Heart right ventricle (tissue), 16 donors: ENCODE measurements at places on chromosomes 5 and 9. TPM values are rescaled to one million over a fixed set of nuclear protein-coding genes. Genes with fewer than 3 reads are reported as not detected.

TAL2 gene
- not detected for total RNA-seq

ZNG1A gene
- total RNA-seq, result 18.8 TPM

SEMA5A gene
- total RNA-seq, result 56.2 TPM

TTC16 gene
- 0.61 TPM for total RNA-seq

ANGPTL2 gene
- 67.6 TPM for total RNA-seq

TEX48 gene
- total RNA-seq, result not detected

- no peak for DNase-seq
- peaks cover 18% of the 10 kb centered on the region for H3K4me1 ChIP-seq
- H3K36me3 ChIP-seq, result no peaks in the 10 kb centered on the region
- no peak overlapping the region for H3K27ac ChIP-seq
- peak overlapping the region; percentile 23 for H3K4me3 ChIP-seq
Measured at GRCh38 chr9:123834218-123834888, 95.6 kb downstream of the DENND1A start.

- no peaks in the 10 kb centered on the region for H3K36me3 ChIP-seq
- H3K4me3 ChIP-seq, result no peak overlapping the region
- H3K4me1 ChIP-seq, result peaks cover 65% of the 10 kb centered on the region
- H3K27me3 ChIP-seq, result no peaks in the 10 kb centered on the region
- peak overlapping the region; percentile 70 for H3K27ac ChIP-seq
Measured at GRCh38 chr9:69180670-69181069, 6.6 kb downstream of the TJP2 start.

- H3K4me3 ChIP-seq, result no peak overlapping the region
- no peak overlapping the region for H3K27ac ChIP-seq
- H3K4me1 ChIP-seq, result no peaks in the 10 kb centered on the region
- H3K36me3 ChIP-seq, result no peaks in the 10 kb centered on the region
- no peak for DNase-seq
Measured at GRCh38 chr9:19689328-19690101, 99.3 kb downstream of the SLC24A2 start.

GRCh38 chr9:93465855-93466254 lies 12.5 kb upstream of the FAM120AOS start:
- H3K4me1 ChIP-seq, result peaks cover 97% of the 10 kb centered on the region
- no peak overlapping the region for H3K4me3 ChIP-seq
- no peaks in the 10 kb centered on the region for H3K36me3 ChIP-seq

DNA sequence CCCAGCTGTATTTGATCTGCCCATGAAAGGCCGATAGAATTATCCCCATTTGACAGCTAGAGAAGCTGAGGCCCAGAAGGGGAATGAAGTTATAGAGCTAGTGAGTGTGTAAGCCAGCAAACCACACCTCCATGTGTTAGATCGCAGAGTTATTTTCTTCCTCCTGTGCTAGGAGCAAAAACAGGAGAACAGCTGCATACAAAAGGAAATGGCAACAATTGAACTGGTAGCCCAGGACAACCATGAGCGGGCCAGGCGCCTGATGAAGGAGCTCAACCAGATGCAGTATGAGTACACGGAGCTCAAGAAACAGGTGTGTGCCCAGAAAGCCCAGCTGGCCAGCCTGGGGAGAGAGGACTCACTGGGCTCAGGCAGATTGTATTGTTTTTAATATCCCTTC lies 30.4 kb downstream of the RAB14 start:
- no peaks in the 10 kb centered on the region for H3K27me3 ChIP-seq
- H3K4me1 ChIP-seq, result no peaks in the 10 kb centered on the region
- no peak for DNase-seq
- H3K4me3 ChIP-seq, result no peak overlapping the region

DNA sequence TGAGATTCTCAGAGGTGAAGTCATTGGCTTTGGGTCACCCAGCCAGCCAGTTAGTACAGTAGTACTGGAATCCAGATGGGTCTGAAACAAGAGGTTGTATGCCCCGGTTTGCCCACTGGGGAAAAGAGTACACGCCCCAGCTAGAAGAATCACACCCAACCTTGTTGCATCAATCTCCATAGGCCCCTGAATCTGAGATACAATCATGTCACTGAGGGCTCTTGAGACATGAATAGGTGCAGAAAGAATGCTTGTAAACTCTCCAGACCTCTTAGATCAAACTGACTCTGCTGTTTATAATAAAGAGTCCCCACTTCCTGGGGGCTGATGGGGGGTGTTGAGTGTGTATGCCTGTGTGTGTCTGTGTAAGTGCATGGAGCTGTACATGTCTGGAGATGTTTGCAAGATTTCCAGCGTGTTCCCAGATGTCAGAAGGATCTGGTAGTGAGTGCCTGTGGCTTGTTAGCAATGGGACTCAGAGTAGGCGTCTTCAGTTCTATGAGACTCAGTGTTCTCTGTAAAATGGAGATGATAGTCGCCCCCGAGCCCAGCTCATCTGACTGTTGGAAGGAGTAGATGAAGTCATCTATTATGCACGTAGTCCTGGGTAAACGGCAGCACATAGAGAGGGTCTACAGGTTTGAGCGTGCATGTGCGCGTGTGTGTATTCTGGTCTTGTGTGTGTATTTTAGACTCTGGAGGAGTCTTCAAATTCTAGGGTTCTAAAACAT lies 48.2 kb downstream of the COL27A1 start:
- H3K27ac ChIP-seq, result no peak overlapping the region
- no peaks in the 10 kb centered on the region for H3K27me3 ChIP-seq
- H3K36me3 ChIP-seq, result peaks cover 4% of the 10 kb centered on the region
- H3K4me3 ChIP-seq, result no peak overlapping the region
- peaks cover 38% of the 10 kb centered on the region for H3K4me1 ChIP-seq
- DNase-seq, result no peak

GRCh38 chr9:69173497-69173890 lies 583 bp upstream of the TJP2 start:
- H3K4me3 ChIP-seq, result peak overlapping the region; percentile 88
- H3K36me3 ChIP-seq, result no peaks in the 10 kb centered on the region
- peak overlapping the region; percentile 89 for H3K27ac ChIP-seq
- no peaks in the 10 kb centered on the region for H3K27me3 ChIP-seq
- no peak for DNase-seq
- H3K4me1 ChIP-seq, result peaks cover 3% of the 10 kb centered on the region

- H3K27ac ChIP-seq, result no peak overlapping the region
- no peak overlapping the region for H3K4me3 ChIP-seq
- no peaks in the 10 kb centered on the region for H3K36me3 ChIP-seq
- peaks cover 99% of the 10 kb centered on the region for H3K27me3 ChIP-seq
Measured at GRCh38 chr5:73232266-73233041, 59.5 kb downstream of the TMEM174 start.

GRCh38 chr9:113548221-113549041 lies 84.9 kb downstream of the RGS3 start:
- no peaks in the 10 kb centered on the region for H3K36me3 ChIP-seq
- H3K27me3 ChIP-seq, result no peaks in the 10 kb centered on the region
- H3K27ac ChIP-seq, result peak overlapping the region; percentile 90
- no peak overlapping the region for H3K4me3 ChIP-seq
- peaks cover 52% of the 10 kb centered on the region for H3K4me1 ChIP-seq
- peak; percentile 73 for DNase-seq

- H3K4me1 ChIP-seq, result no peaks in the 10 kb centered on the region
- H3K27me3 ChIP-seq, result no peaks in the 10 kb centered on the region
- H3K27ac ChIP-seq, result no peak overlapping the region
- no peaks in the 10 kb centered on the region for H3K36me3 ChIP-seq
- H3K4me3 ChIP-seq, result no peak overlapping the region
Measured at GRCh38 chr5:160500786-160501779, 79.4 kb downstream of the PTTG1 start.
